GOT3 (cell line): ENCODE measurements at places on chromosomes 12 and 14.

DNA sequence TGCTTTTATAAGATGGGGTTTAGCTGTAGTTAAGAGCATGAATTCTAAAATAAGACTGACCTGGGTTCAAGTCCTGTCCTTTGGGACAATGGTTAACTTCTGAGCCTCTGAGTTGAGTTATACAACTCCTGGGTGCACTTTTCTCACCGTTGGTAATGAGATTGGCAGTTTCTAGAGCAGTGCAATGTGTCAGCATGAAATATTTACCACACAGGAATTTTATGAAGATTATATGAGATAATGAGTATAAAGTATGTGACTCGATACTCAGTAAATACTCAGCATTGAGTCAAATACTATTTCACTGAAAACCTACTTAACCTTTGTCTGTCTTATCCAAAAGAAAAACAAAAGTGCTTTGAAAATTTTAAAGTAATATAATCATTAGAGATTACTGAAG is 214.2 kb downstream of the CPNE8 start:
- DNase-seq: no peak

DNA sequence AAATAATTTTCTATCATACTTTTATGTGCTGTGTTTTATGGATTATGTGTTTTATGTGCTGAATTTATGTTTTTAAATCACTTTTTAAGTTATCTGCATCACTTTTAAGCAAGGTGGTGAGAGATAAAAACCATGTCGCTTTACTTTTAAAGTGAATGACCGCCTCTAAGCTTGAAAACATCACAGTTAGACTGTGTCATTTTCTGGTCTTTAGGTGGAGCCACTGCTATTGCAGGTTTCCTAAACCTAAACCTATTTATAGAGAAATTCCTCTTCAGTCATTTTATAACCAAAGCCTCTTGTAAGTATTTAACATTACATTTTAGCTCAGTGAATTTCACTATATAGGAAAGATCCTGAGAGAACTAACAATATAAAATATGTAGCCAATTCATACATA is 21.0 kb upstream of the MDM2 start:
- no peak for DNase-seq

DNA sequence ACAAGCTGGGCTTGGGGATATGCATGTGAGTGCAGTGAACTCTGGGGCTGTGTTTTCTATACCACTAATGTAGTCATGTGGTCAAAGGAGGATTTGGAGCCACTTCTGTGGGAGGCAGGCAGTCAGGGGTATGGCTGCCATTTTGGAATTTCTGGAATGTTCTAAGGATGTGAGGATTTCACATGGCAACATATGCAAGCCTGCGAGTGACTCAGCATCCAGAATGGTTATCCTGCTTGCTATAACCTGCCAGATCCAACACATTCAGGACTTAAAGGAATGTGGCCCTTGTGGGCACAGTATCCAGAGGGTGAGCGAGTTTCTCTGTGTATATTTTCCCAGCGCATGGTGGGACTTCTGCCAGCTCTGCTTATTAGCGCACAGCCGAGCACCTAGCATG is 249.2 kb upstream of the PWP1 start:
- no peak for DNase-seq

- no peak for DNase-seq
Measured at GRCh38 chr12:100987552-100988521, 193.3 kb downstream of the ANO4 start.

DNA sequence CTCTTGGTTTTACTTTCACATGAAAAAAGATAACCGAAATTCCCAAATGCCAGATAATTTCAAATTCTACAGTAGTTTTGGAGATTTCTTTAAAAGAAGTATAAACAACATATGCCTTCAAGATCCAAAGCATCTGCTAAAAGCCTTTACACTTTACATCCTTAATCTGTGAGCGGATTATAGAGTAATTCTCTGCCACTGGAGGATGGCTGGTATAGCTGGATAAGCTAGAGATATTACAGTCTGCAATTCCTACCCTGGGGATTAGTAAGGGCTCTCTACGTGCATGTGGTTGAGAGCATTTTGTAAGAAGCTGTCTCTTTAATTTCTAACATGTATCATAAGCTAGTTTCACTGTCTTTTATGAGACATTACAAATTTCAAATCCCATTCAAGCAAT is 240.3 kb upstream of the HMGA2 start:
- DNase-seq: no peak

DNA sequence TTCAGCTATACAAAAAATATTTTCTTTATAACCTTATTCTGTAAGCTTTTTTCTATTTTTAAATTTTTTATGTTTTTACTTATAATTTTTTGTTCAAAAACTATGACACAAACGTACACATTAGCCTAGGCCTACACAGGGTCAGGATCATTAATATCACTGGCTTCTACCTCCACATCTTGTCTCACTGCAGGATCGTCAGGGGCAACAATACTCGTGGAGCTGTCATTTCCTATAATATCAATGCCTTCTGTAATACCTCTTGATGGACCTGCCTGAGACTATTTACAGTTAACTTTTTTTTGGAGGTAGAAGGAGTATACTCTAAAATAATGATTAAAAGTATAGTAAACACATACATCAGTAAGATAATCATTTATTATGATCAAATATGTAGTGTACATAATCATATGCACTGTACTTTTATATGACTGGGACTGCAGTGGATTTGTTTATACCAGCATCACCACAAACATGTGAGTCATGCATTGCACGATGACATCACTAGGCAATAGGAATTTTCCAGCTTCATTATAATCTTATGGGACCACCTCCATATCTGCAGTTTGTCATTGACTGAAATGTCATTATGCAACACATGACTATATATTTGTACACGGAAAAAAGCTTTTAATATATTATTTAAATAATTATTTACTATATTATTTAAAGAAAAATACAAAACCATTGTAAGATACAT is 18.5 kb upstream of the PMCH start:
- DNase-seq: no peak

GRCh38 chr12:124774054-124774461 is 89.6 kb downstream of the SCARB1 start:
- DNase-seq: no peak

- no peak for DNase-seq
Measured at GRCh38 chr12:9064201-9064814, 51.4 kb downstream of the A2M start.

DNA sequence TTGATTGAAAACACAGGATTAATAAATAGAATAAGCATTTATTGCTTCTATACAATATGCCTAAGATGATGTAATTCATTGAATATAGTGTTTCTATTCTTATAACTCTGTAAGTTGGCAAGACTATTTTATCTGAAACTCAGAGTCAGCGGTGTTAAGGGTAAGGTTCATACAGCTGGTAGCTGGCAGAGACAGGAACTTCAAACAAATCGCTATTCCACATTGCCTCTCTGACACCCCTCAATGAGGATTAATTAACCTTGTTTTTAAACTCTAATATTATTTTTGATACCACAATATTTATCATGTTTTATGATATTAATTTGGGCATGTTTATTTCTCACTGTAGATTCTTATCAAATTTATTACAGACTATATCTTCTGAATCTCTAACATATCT is 323.4 kb downstream of the ACSS3 start:
- DNase-seq: no peak

DNA sequence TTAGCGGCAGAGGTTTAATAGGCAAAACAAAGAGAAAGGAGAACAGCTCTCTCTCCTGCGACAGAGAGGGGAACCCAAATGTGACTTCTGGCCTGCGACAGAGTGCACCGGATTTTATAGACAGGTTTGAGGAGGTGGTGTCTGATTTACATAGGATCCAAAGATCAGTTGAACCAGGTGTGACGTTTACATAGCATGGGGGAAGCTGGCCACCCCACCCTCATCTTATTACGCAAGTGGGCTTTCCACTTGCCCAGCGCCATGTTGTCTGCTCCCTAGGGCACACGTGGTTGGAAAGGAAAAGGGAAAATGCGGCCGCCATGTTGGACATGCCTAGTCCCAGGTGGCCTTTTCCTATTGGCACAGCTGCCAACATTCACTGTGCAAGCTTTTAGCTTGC is 17.4 kb downstream of the BCL2L14 start:
- no peak for DNase-seq

GRCh38 chr12:42737398-42737797 is 147.9 kb upstream of the PRICKLE1 start:
- DNase-seq: no peak

DNA sequence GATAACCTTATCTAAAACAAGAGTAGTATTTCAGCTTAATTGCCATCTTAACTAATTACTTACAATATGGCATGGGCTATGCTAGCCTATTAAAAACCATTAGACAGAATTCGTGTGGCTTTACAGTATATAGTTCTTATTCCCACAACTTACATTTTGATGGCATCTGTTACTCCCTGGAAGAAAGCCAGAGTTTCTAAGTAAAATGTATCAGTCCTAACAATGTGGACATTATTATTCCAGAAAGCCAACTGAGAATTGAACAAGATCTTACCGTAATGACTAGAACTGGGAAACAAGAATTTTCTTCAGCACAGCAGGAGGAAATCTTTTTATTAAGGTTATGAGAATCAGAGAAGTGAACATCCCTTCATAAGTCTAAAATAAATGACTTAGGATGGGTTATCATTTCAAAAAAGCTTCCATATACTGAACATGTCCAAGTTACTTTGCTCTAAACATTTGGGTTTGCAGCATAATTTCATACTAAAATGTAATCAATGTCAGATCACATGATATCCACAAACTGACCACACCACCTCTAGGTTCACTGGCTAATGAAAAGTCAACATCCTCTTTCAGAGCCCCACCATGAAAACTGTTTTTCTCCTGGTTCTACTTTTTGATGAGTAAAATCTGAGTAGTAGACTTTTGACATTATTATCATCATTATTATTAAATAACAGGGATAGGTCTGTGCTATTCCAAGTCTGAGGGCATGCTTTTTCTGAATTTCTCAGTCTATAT is 179.7 kb downstream of the SSPN start:
- no peak for DNase-seq

- no peak for DNase-seq
Measured at GRCh38 chr12:32312049-32312670, 87.2 kb upstream of the FGD4 start.

DNA sequence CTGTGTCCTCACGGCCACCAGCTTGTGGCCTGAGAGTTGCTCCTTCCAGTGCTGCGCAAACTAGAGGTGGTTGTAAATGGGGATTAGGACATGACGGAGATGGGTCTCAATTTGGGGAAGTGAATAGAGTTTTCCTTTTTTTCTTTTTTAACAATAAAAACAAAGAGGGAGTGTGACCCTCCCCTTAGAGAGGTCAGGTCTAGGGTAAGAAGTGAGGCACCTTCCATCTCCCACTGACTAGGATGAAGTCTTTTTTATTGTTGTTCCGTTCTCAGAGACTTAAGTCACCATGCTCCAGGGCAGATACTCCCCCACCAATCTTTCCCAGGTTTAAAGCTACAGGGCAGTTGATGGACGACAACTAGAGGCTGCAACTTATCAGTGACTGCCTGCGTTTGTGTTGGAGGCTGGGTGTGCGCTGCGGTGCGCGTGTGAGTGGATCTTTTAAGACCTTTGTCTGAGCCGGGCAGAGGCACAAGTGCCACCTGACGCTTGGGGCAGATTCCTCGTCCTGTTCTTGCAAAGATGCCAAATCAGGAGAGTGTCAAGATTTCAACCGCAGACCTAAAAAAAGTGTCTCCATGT is 2.1 kb upstream of the GSC start:
- DNase-seq: no peak

- DNase-seq: no peak
Measured at GRCh38 chr12:82097877-82098276, 260.3 kb downstream of the CCDC59 start.

- no peak for DNase-seq
Measured at GRCh38 chr14:38618514-38618913, 362.6 kb upstream of the CLEC14A start.

- no peak for DNase-seq
Measured at GRCh38 chr12:7100239-7100638, 8.0 kb upstream of the C1R start.

DNA sequence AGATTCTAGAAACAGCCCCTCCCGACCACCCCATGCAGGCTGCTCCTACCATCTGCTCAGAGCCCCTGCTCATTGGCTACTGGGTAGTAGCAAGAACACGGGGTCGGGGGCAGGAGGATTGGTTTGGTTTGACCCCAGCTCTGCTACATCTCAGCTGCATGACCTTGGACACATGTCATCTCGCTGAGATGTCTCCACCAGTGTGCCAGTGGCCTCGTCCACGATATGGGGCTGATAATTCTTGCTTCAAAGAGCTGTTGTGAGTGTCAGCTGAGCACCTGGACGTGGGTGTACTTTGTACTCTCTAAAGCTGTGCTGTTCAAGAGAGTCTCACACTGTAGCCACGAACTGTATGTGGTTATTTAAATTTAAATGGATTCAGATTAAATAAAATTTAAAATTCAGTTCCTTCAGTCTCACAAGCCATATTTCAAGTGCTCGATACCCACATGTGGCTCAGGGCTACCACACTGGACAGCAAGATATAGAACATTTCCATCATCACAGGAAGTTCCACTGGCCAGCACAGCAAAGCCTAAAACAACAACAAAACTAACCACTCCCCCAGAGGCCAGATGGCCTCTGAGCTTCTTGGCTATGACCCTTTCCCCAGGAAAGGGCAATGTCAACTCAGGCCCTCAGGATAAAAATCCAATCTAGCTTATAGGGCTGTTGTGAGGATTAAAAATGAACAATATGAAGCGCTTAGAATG is 18.6 kb downstream of the LTBP2 start:
- DNase-seq: no peak

- DNase-seq: no peak
Measured at GRCh38 chr14:31677052-31677451, 115.8 kb downstream of the NUBPL start.

DNA sequence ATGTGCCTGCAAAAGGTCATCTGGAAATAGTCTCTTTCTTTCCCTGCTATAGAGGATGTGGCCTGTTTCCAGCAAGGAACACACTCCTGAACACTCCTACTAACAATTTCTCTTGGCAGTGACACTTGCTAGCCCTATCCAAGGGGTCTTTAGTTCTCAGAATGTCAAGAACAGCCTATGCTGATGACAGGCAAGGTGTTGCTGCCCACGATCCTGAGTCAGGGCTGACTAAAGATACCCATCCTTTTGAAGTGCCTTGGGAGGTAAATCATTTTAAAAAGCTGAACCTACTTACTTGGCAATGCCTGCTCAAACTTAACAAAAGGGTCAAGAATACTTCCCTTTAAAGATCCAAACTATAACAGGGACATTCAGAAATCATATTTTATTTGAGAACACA is 1146.4 kb downstream of the VRK1 start:
- no peak for DNase-seq

GRCh38 chr12:52063082-52063924 is 6.5 kb upstream of the ATG101 start:
- DNase-seq: no peak

DNA sequence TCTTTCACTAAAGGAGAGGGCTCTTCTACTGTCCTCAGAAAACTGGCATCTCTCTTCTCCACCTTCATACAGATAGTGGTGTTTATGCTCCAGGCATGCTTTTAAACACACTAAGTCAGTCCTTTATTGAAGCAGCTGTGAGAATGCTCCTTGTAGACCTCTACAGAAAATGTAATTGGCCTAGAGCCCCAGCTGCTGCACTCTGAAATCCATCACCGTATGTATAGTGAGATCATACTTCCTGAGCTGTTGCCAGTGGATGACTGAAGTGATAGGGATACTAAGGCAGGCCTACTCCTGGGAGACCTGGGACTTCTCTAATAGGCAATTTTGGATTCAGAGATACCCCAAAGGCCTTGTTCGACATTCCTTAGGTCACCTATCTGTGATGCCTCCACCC is 535.4 kb downstream of the RPS29 start:
- DNase-seq: no peak
